ENCODE measurements at places on chromosomes 6 and 20.

DNA sequence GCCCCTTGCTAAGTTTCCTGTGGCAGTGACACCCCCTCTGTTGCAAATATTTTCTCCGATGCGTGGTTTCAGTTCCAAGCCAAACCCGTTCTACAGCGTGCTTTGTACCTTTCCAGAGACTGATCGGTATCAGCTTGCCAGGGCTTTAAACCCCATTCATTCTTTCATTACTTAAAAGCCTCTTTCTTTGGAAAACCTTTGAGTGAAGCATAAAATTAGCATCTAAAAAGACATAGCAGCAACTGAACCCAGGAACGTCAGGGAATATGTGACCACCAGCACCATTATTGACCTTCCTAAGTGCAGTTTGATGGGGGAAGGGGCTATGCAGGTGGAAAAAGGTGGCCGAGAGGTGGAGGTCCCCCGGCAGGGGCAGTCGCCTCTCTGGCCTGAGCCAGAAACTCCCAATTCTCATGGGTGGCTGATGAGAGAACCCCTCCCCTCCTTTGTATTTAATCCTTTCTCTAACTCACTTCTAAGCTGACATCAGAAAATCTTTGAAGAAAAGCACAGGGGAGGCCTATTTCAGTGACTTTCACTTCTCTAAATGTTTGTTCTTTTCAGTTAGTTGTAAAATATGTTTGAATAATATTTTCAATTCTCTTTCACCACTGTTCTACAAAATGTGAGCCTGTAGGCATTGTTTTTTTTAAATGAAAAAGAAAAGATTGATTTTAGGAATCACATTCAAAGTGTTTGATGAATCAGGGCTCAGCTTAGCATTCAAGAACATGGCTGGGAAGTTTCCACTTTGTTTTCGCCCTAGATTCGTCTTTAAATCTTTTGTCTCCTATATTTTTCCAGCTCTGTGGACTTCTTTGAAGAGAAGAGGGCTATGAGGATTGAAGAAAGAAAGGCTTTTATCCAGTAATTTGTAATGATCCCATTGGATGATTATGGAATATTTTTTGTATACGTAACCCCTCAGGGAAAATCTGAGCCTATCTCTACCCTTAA is 89.2 kb downstream of the RSPH3 start:
- no peak for DNase-seq

GRCh38 chr6:100229512-100229911 is 235.2 kb downstream of the SIM1 start:
- DNase-seq, result no peak

DNA sequence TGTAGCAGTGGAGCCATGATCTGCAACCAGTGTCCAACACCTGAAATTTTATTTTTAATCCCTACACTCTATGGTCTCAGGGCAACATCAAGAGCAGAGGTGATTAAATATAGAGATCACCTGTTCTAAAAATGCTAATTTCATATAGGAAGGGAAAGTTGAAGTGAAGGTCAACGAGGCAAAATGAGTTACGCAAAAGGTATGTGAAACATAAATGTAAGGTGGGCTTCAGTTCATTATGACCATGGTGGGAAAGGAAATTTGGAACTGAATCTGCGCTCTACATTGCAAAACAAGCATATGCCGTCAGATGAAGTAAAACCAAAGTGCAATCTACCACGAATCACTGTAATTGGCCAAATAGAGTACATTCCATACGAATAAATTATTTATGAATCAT is 35.2 kb upstream of the STMND1 start:
- DNase-seq, result no peak

DNA sequence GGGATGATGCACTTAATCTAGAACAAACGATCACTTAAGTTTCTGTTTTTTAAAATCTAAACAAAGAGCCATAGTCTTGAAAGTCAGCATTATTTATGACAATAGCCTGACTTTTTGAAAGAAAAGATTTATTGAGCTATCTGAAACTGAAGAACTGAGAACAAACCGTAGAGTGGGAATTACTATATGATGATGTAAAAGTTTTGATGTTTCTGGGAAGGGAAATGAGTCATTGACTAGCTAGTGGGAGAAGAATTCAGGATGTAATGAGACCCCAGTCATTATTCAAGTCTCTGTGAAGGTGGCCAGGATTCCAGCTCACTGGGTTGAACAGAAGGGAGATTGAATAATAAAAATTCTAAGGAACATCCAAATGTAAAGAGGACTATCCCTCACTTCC is 83.4 kb upstream of the FABP7 start:
- DNase-seq, result no peak

GRCh38 chr20:58918621-58919020 is 62.4 kb upstream of the NELFCD start:
- no peak for DNase-seq

DNA sequence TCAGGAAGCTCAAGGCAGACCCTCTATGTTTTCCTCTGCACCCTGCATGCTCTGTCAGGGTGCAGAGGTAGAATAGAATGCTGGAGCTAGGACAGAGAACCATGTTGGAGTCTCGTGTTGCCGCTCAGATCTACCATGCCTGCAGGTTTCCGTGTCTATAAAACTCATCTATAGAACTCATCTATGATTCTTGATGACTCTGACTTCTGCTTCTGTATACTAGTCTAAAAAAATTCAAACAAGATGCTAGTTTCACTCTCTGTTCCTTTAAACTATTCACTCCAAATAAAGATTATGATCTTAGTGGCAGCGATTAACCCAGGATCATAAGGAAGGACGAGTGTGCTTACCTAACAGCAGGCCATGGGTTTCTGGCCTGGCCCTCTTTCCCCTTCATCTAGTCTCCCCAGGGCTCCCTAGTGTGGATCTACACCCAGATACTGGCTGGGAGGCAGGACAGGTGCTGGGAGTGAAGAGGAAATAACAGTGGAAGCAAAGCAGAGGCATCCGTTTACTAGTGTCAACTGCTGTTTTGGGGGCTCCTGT is 162.7 kb upstream of the SUPT3H start:
- DNase-seq, result no peak

DNA sequence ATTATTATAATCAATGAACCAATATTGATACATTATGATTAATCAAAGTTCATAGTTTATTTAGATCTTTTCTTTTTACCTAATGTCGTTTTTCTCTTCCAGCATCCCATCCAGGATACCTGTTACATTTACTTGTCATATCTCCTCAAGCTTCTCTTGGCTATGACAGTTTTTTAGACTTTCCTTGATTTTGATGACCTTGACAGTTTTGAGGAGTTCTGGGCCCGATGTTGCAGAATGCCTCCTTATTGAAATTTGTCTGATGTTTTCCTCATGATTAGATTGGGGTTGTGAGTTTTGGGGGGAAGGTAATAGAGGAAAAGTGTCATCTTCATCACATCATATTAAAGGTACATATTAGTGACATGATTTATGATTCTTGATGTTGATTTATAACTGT is 3.8 kb upstream of the SIRPD start:
- DNase-seq, result no peak

DNA sequence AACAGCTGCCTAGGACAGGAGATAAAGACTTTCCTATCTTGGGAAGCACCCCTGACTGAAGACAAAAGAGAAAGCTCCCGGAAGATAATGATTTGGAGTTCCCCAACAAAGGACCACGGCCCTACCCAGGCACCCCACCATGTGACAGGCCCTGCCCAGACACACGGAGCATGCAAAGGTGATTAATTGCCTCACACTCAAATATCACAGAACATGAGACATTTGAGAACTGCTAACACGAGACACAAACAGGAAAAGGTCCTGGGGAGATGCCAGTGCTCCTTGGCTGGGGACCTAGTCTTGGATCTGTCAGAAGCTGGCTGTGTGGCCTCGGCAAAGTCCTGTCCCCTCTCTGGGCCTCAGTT is 82.5 kb upstream of the PTPN1 start:
- no peak for DNase-seq

DNA sequence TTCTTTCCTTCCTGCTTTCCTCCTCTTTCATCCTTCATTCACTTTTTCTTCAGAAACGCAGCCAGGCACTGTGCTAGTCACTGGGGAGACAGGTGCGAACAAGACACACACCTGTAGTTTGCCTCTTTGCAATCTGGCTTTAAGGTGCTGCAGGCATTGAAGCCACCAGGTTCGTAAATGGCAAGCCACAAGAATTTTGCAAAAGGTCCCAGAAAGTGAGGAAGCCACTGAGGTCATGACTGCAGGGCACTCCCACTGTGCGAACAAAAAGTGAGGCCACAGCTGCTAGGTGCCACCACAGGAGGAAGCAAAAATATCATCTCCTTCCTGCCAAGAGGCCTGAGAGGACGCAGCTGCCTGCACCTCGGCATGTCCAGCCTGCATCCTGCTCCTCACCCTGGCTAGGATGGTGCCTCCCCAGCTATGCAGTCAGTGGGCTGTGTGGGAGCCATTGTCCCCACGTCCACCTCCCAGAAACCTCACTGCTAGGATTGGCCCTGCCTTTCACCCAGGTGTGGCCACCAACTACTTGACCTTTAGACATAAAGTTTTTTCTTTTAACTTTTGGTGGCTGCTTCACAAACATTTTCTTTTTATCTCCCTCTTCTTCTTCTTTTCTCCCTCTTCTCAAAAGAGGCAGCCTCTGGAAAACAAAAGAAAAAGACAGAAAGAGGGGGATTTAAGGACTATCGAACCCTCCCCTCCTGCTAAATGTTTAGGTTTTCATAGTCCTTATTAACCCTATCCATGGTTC is 230.8 kb downstream of the BCAS1 start:
- DNase-seq, result peak; percentile 81

- no peak for DNase-seq
These were observed 225.6 kb downstream of the ARID1B start for GRCh38 chr6:157002774-157003173.

DNA sequence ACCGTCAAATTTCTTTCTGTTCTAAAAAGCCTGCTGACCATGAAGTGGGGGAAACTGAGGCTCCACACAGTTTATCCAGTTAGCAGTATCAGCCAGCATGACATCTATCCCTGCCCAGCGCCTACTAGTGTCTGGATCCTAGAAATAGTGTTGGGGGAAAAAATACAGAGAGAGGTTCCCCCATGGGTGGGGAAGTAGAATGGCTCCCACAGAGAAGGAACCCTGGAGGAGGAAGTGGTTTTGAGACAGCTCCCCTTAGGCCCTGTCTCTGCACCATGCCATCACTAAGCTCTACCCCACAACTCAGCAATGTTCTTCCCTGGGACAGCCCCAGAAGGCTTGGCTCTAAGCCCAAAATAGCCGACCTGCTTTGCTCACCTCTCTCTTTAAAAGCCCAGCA is 153.4 kb downstream of the MBOAT1 start:
- no peak for DNase-seq

GRCh38 chr6:133837801-133838349 is 51.0 kb upstream of the TCF21 start:
- peak; percentile 68 for DNase-seq

DNA sequence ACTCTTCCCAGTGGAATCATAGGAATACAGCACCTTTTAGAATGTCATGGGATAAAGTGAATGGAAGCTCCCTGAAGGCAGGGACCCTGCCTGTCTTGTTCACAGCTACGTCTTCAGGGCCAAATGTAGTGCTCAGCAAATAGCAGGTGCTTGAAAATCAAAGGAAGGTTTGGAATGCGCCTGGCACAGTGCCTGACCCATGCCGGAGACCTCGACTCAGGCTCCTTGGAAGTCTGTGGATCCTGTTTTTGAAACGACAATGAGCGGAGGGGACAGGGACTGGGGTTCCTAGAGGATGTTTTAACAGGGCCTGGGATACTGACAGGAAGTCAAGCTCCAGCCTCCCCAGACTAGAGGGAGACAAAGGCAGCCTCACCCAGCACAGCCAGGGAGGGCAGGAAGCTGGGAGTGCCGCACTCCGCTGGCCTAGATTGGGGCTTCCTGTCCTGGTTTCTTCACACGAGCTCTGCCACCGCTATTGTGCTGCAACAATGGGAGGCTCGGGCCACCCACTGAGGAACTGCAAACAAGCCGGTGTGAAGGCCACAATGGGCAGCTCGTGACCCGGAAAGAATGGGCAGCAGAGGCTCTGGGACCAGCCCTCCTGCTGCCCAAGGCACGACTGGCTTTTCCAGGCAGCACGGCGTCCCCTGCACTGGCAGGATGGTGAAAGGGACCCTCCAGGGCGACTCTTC is 76.7 kb downstream of the PREX1 start:
- peak; percentile 46 for DNase-seq

- no peak for DNase-seq
These were observed 62.8 kb upstream of the GTSF1L start for GRCh38 chr20:43789593-43789992.

GRCh38 chr20:62906209-62906608 is 20.1 kb downstream of the DIDO1 start:
- no peak for DNase-seq

GRCh38 chr20:43389211-43389610 is 68.5 kb upstream of the SRSF6 start:
- no peak for DNase-seq

GRCh38 chr20:18048176-18048575 is 9.5 kb downstream of the OVOL2 start:
- DNase-seq, result no peak

GRCh38 chr6:68728159-68728979 is 93.3 kb downstream of the ADGRB3 start:
- no peak for DNase-seq

DNA sequence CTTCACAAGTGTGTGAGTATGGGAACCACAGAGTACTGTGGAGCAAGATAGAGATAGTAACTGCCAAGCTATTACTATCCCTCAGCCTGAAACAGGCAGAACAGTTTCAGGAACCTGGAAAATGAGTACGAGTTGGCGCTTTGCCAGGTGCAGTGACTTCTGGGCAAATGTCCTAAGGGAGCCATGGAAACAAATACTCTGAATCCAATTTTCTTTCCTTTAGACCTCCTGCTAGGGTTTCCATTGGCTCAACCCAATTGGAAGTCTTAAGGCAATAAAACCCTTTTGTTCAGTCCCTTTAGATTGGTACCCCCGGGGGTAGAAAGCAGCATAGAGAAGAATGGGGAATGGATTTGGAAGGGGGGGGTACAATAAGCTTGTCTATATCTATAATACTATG is 205.0 kb upstream of the EPHA7 start:
- DNase-seq, result no peak

DNA sequence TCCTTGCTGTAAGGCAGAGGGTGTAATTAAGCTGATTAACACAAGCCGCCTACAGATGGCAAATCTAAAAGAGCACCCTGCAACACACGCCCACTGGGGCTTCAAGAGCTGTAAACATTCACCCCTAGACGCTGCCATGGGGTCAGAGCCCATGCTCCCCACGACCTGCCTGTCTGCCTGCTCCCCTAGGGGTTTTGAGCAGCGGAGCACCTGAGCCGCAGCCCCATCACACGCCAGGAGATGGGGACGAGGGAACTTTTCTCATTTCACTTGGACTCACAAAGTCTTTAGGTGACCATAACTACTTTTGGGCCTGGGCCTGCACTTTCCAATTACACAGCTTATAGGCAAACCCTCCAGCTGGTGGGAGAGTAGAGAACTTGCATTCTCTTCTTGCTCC is 99.0 kb upstream of the SOX4 start:
- no peak for DNase-seq

- no peak for DNase-seq
These were observed 1.3 kb downstream of the ZKSCAN3 start for GRCh38 chr6:28351087-28351486.

DNA sequence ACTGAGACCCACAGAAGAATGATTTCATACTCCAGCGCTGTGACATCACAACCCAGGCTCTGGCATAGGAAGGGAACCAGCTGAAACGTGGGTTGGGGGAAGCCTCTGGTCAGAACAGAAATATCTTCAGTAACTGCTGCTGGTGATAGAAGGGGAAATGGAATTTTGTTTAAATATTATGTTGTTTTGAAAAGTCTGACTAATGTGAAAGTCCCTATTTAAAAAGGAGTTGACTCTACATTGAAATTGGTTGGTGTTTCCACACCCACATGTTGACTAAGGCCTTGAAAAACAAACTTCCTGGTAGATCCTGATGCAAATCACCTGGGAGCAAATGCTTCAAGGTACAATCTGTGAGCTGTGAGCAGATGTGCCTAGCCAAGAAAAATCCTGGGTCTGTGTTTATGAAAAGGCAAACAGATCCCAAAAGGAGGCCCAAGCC is 24.5 kb upstream of the TCP11 start:
- peak; percentile 26 for DNase-seq

All from transverse colon (tissue), 4 donors.